Heart right ventricle (tissue), 16 donors: ENCODE measurements at places on chromosomes 5 and 9.

GRCh38 chr5:150568663-150569062 lies 60.7 kb downstream of the NDST1 start:
- no peak for DNase-seq

DNA sequence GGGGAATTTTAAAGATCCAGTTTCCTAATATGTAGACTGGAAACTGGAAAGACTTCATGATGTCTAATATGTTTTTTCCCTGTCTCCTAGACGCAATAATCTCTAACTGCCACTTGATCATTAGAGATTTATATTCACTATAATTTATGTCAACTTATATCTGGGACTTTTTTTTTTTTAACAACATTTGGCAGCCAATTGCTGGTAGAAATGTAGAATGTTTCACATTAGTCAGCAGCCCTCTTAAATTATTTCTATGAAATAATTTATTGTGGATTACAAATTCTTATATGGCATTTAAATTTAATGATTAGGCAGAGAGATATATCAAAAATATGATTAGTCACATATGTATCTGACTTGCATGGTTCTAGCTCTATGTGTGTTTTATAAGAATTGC lies 48.2 kb downstream of the TMEM174 start:
- no peak for DNase-seq

- DNase-seq: no peak
Measured at GRCh38 chr5:38739011-38739704, 106.7 kb upstream of the OSMR start.

DNA sequence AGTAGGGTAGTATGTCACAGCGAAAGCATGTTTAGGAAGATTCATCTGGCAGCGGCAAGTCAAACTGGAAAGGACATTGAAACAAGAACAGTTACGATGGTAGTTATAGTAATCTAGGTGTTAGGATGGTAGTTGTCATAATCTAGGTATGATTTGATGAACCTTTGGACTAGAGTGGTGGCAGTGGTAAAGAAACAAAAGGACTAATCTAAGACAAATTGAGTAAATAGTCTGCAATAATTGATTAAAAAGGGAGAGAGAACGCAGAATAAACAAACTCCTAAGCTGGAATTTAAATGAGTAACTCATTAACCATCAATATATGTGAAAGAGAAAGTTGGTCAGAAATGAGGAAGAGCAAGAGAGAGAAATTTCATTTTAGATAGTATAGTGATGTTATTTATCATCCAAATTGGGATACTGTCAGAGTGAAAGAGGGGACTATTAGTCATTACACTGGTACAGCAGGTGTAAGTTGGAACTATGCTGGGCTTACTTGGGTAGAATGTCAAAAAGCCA lies 56.8 kb downstream of the MTREX start:
- no peak for DNase-seq

GRCh38 chr9:34341659-34342295 lies 12.4 kb downstream of the NUDT2 start:
- DNase-seq: no peak

DNA sequence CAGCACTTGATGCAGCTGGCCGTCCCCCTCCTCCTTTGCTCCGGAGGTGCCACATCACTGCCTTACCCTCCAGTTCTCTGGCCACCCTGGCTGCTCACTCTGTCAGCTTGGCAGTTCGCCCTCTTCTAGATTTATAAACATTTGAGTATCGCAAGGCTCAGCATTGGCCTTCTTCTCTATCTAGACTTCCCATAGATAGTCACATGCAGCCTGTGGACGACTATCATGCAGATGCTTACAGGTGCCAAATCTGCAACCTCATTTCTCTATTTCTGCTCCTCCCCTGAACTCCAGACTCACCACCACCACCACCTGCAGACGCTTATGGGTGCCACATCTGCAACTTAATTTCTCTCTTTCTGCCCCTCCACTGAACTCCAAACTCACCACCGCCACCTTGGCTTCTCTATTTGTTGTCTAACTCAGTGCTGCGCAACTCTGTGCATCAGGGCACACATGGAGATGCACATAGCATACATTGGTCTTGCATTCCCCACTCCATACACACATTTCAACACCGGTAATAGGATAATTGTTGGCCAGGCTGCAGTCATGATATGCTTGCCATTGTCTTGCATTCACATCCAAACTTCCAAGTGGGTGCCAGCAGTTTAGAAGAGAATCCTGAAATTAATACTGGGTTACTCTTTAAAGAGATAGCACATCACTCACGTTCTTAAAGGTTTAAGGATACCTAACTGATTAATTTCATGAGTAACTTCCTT lies 1.9 kb upstream of the DAP start:
- DNase-seq: no peak

- peak; percentile 43 for DNase-seq
Measured at GRCh38 chr9:110115341-110115820, 92.6 kb downstream of the C9orf152 start.
